ENCODE measurements at places on chromosomes 2 and 18. TPM values are rescaled to one million over a fixed set of nuclear protein-coding genes. Genes with fewer than 3 reads are reported as not detected.

Gene DYNAP
- not detected for polyA plus RNA-seq

Gene ANKRD44
- 10.5 TPM for polyA plus RNA-seq

Gene MOGAT1
- not detected for polyA plus RNA-seq

Gene UGT1A6
- polyA plus RNA-seq = 3.6 TPM

Gene SERPINB2
- not detected for polyA plus RNA-seq

Gene KCNIP3
- 14.0 TPM for polyA plus RNA-seq

Gene SERPINB11
- not detected for polyA plus RNA-seq

Gene RAB12
- polyA plus RNA-seq = 49.5 TPM

Gene PRKAG3
- not detected for polyA plus RNA-seq

Gene SOX11
- polyA plus RNA-seq = 17.2 TPM

Gene IL36RN
- polyA plus RNA-seq = not detected

Gene ABCB11
- polyA plus RNA-seq = 0.03 TPM

Gene EPC2
- polyA plus RNA-seq = 50.7 TPM

Gene NYAP2
- not detected for polyA plus RNA-seq

GRCh38 chr2:122737429-122738077 lies 982.1 kb downstream of the TSN start:
- DNase-seq = no peak

GRCh38 chr2:239151201-239152131 lies 249.4 kb downstream of the HDAC4 start:
- no peak for DNase-seq

DNA sequence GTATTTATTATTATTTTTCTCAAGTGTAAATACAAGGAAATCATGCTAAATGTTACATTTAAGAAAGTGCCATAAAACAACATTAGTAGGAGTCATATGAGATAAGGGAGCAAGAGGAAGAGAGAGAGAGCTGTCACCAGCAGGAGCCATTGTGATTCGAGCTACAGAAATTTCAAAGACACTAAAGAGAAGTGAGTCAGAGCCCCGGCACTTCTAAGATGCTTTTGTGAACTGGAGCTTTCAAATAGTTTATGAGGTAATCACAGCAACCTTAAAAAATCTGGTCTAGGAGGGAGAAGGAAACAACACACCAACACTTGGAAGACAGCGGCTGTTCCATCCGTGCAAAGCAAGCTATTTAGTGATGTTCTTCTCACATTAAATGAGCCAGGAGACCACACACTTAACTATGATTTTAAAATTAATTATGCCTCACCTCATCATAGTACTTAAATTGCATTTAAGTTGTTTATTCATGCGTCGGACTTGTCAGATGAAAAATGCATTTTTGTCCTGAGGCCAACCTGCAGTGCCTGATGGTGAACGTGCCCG lies 382.7 kb upstream of the SALL3 start:
- no peak for DNase-seq

GRCh38 chr2:1373830-1374229 lies 39.4 kb upstream of the TPO start:
- DNase-seq = no peak

DNA sequence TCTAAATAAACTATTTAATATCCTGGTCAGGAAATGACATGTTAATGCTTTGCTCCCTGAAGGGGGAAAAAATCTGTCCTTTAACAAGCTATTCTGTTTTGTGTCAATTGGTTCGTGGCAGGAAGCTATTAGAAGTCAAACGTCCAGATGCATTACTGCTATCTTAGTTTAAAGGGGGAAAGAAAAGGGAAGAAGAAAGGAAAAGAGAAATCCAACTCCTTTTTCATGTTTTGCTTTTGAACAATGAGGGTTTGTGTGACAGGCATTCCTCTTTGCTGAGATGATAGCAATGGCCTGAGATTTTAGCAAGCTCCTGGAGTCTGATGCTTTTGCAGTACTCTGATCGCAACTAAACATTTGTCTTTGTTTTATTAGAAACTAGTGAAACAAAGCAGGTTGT lies 24.6 kb downstream of the TRIB2 start:
- no peak for DNase-seq

GRCh38 chr2:207363761-207364290 lies 165.9 kb upstream of the CREB1 start:
- no peak for DNase-seq

DNA sequence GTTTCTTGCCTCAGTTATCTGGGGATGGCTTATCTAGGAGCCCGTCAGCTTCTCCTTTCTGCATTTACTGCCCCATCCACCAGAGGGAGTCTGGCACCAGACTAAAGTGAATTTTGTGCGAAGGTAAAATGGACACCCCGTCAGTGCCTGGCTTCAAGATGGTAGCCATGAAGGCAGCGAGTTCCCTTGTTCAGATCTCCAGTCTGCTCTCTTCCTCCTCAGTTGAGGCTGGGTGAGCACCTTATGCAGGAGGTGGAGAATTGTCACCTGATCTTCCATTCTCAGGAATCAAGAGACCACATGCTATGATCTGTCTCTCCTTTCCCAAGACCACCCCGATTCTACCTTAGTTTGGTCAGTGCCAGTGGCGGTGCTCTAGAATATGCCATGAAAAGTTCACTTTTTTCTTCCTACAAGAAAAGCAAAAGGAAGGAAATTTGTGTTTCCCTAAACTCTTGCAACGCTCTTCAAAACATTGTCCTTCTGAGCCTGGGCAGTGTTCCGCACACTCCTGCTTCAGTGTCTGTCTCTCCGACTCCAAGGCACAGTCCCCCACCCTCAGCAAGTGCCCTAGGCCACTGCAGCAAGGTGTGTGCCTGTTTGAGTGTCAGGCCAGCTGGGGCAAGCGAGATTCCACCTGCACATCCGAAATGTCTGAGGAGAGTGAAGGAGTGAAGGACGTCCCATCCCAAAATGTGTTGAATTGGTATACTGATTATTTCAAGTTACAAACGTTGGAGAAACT lies 168.6 kb downstream of the SS18 start:
- DNase-seq = no peak

GRCh38 chr2:69309351-69310110 lies 77.5 kb downstream of the GFPT1 start:
- DNase-seq = no peak

- no peak for DNase-seq
Measured at GRCh38 chr2:74700643-74701372, 46.8 kb downstream of the SEMA4F start.

GRCh38 chr18:7626922-7627440 lies 59.9 kb downstream of the PTPRM start:
- DNase-seq = no peak

DNA sequence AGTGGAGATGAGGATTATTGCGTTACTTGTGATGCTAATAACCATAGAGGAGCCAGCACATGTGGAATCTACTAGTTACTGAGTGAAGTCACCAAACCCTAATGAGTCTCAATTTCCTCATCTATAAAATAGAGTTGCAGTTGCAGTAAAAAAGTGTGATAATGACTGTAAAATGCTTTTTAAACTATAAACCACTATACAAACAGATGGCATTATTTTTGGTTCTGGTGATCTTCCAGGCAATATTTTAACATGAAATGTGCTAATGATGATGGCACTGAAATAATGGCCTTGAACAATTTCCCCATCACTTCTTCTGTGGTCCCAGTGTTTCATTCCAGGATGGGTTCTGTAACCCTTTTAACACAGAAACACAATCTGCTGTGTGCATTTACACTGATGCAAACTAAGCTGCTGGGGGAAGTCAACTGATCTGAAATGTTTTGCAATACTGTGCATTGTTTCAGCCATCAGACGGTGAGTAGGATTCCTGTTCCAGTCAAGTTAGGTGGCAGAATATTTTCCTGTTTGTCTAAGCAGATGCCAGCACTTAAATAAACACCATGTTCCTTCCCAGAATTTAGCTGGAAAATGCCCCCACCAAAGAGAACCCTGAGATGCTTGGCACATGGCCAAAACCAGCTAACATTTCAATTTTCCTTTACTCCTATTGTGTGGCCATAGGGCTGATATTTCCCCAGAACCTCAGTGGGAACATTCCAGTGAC lies 52.6 kb downstream of the TACR1 start:
- no peak for DNase-seq

DNA sequence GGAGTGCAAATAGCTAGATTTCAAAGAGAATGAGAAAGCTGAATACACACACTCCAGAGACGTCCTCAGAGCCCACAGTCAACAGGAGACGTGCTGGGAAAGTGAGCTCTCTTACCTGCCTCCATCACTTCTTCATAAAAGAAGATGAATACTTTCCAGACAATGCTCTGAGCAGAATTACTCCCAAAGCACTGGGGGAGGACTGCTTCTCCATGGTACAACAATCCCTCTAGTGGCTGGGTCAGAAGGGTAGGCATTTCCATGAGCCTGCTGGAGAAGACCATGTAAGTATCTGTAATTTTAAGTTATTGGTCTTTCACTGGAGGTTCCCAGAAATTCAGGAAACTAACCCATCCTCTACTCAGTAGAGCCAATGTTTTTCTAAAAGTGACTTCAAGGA lies 190.3 kb downstream of the RBM43 start:
- DNase-seq = no peak

GRCh38 chr2:108905176-108905575 lies 83.8 kb downstream of the EDAR start:
- DNase-seq = no peak

- no peak for DNase-seq
Measured at GRCh38 chr18:3667255-3668137, 217.5 kb downstream of the TGIF1 start.

Measured in right renal cortex interstitium (tissue), 3 donors.